ENCODE measurements at places on chromosomes 2 and 18. TPM values are rescaled to one million over a fixed set of nuclear protein-coding genes. Genes with fewer than 3 reads are reported as not detected.

- H3K4me3 ChIP-seq, result no peak overlapping the region
- peaks cover 10% of the 10 kb centered on the region for H3K4me1 ChIP-seq
- H3K36me3 ChIP-seq, result peaks cover 5% of the 10 kb centered on the region
- no peak overlapping the region for H3K27ac ChIP-seq
- H3K27me3 ChIP-seq, result no peaks in the 10 kb centered on the region
These were observed 4.1 kb downstream of the SFTPB start for GRCh38 chr2:85663594-85664565.

- no peaks in the 10 kb centered on the region for H3K4me1 ChIP-seq
- peaks cover 37% of the 10 kb centered on the region for H3K36me3 ChIP-seq
- DNase-seq, result no peak
These were observed 12.0 kb upstream of the IAH1 start for GRCh38 chr2:9462313-9462712.

DNA sequence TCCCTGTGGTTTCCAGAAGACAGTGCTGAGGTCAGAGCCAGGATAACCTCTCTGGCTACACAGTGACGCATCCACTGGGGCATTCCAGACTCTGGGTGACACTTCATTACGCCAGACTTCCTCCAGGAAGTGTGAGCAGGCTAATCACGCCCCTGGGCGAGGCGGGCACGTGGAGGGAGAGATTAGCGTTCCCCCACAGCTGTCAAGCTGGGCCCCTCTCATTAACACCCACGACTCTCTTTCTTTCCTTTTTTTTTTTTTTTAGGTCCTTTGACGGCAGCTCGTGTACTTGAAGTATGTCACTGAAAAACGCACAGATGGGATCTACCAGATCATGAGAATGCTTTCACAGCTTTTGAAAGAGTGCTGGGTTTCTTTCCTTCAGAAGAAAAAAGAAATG lies 274.6 kb downstream of the AFF3 start:
- no peaks in the 10 kb centered on the region for H3K36me3 ChIP-seq
- no peak overlapping the region for H3K4me3 ChIP-seq
- peaks cover 5% of the 10 kb centered on the region for H3K4me1 ChIP-seq
- no peaks in the 10 kb centered on the region for H3K27me3 ChIP-seq
- no peak overlapping the region for H3K27ac ChIP-seq

- DNase-seq, result no peak
- no peak overlapping the region for H3K27ac ChIP-seq
- H3K27me3 ChIP-seq, result no peaks in the 10 kb centered on the region
- H3K4me3 ChIP-seq, result no peak overlapping the region
These were observed 1231.6 kb upstream of the GYPC start for GRCh38 chr2:125424266-125424785.

GRCh38 chr2:50783111-50783510 lies 248.8 kb downstream of the NRXN1 start:
- peak overlapping the region; percentile 48 for H3K27ac ChIP-seq
- H3K36me3 ChIP-seq, result no peaks in the 10 kb centered on the region
- no peaks in the 10 kb centered on the region for H3K4me1 ChIP-seq
- H3K4me3 ChIP-seq, result no peak overlapping the region

Gene GPR45
- total RNA-seq, result not detected

DNA sequence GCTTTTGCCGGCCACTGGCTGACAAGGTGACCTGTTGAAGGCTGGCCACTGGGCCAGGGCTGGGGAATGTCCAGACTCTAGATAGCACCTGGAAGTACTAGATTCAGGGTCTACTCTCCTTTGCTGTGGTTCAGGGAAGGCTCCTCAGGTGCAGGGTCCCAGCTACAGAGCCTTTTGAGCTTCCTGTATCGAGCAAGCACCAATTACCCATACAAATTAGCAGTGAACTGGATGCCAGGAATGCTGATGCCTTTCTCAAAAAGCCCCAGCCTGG lies 213.4 kb downstream of the CYP26B1 start:
- H3K36me3 ChIP-seq, result no peaks in the 10 kb centered on the region
- peaks cover 9% of the 10 kb centered on the region for H3K27me3 ChIP-seq
- no peak overlapping the region for H3K27ac ChIP-seq
- H3K4me1 ChIP-seq, result peaks cover 59% of the 10 kb centered on the region

Gene IL18RAP
- total RNA-seq, result 0.35 TPM

Gene CEP68
- 23.2 TPM for total RNA-seq

- H3K27ac ChIP-seq, result no peak overlapping the region
- no peak overlapping the region for H3K4me3 ChIP-seq
- no peaks in the 10 kb centered on the region for H3K4me1 ChIP-seq
- peak; percentile 41 for DNase-seq
- no peaks in the 10 kb centered on the region for H3K27me3 ChIP-seq
These were observed 27.1 kb downstream of the TSPYL6 start for GRCh38 chr2:54228945-54229344.

DNA sequence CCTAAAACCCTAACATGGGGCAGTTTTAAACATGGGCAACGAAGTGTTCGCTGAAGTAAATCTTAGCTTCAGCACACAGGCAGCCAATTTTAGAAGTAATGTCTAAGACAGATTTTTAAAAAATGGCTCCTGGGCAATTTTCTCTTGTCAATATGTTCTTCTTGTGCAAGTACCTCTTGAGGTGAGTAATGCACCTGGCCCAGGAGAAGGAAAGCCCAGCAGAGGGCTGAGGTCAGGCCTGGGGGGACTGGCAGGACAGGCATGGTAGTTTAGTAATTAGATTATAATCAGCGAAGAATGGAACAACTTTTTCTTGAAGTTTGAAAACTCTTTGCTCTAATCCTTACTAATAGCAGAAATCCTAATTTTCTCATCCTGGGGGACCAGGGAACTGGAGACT lies 77.6 kb downstream of the SPRED2 start:
- no peak overlapping the region for H3K27ac ChIP-seq
- H3K27me3 ChIP-seq, result no peaks in the 10 kb centered on the region
- DNase-seq, result no peak
- H3K36me3 ChIP-seq, result no peaks in the 10 kb centered on the region
- H3K4me3 ChIP-seq, result no peak overlapping the region

GRCh38 chr2:3785220-3785889 lies 82.0 kb downstream of the DCDC2C start:
- H3K27ac ChIP-seq, result no peak overlapping the region
- H3K27me3 ChIP-seq, result peaks cover 2% of the 10 kb centered on the region
- H3K4me1 ChIP-seq, result peaks cover 5% of the 10 kb centered on the region
- no peak for DNase-seq
- H3K4me3 ChIP-seq, result no peak overlapping the region

Gene GCG
- total RNA-seq, result 16.6 TPM

DNA sequence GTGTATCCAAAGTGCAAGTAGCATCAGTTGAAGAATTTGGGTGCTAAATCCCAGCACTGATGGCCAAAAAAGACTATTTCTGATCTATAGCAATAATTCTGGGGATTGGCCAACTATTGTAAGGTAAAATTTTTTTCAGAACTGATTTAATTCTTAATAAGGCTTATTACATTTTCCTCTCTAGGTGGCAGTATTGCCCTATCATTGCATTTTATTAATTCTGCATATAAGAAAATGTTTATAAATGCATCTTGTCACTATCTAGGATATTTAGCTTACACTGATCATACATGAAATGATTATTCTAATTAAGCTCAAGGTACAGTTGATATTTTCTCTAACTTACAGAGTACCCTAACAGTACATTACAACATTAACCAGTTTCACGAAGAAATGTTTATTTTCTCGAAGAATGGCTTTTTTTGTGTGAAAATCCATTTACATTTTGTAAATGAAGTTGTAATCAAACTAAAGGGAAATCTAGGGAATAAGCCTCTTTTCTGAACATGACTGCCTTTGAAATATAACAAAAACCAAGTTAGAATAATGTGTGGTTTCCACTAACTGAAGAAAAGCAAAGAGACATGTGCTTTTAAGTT lies 11.0 kb downstream of the TTN start:
- H3K27me3 ChIP-seq, result no peaks in the 10 kb centered on the region
- H3K4me3 ChIP-seq, result no peak overlapping the region
- no peak overlapping the region for H3K27ac ChIP-seq
- peaks cover 28% of the 10 kb centered on the region for H3K36me3 ChIP-seq
- DNase-seq, result peak; percentile 69

Gene PLEKHH2
- 15.3 TPM for total RNA-seq

DNA sequence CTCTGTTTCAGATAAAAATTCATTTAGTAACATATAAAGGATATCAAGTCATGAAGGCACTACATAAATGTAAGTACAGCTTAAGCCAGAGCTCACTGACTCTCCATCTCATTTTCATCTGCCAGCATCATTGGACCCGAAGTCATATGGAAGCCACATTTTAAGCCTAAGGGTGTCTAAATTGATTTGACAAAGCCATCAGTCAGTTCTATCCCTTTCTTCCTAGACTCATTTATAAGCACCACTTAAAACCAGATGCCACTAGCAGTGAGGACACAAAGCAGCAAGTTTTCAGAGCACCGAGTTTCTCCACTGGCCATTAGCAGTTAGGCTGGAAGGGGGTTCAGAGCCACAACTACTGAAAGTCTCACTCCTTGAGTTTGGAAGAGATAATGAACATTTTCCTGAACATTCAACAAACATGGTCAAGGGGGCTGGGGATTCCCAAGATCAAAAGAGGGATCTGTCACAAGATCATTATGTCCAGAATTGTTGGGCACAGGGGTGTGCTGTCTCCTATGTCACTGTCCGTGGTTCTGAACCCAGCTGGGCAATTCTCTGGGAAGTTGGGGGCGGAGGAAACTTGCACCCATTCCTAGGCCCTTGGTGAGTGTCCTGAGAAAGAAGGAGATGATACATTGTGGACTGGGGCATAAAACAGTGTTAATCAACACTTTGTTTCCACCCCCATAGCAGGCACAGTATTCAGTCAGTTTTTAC lies 158.5 kb upstream of the LMAN1 start:
- DNase-seq, result peak; percentile 49
- H3K27ac ChIP-seq, result no peak overlapping the region
- H3K27me3 ChIP-seq, result no peaks in the 10 kb centered on the region
- H3K4me3 ChIP-seq, result no peak overlapping the region
- H3K36me3 ChIP-seq, result no peaks in the 10 kb centered on the region

- H3K27me3 ChIP-seq, result no peaks in the 10 kb centered on the region
- H3K4me1 ChIP-seq, result no peaks in the 10 kb centered on the region
- no peaks in the 10 kb centered on the region for H3K36me3 ChIP-seq
- no peak overlapping the region for H3K27ac ChIP-seq
- no peak overlapping the region for H3K4me3 ChIP-seq
These were observed 2016.1 kb upstream of the PIK3C3 start for GRCh38 chr18:39938676-39939608.

GRCh38 chr18:21132398-21132918 lies 20.8 kb upstream of the ROCK1 start:
- H3K36me3 ChIP-seq, result no peaks in the 10 kb centered on the region
- no peak overlapping the region for H3K4me3 ChIP-seq
- no peak overlapping the region for H3K27ac ChIP-seq
- no peak for DNase-seq
- H3K27me3 ChIP-seq, result no peaks in the 10 kb centered on the region

GRCh38 chr2:171004363-171004762 lies 75.3 kb downstream of the GORASP2 start:
- H3K4me1 ChIP-seq, result no peaks in the 10 kb centered on the region
- no peak overlapping the region for H3K27ac ChIP-seq
- no peak for DNase-seq
- H3K36me3 ChIP-seq, result peaks cover 19% of the 10 kb centered on the region
- no peaks in the 10 kb centered on the region for H3K27me3 ChIP-seq
- H3K4me3 ChIP-seq, result no peak overlapping the region

- peaks cover 12% of the 10 kb centered on the region for H3K4me1 ChIP-seq
- peak overlapping the region; percentile 87 for H3K27ac ChIP-seq
- H3K27me3 ChIP-seq, result no peaks in the 10 kb centered on the region
- no peaks in the 10 kb centered on the region for H3K36me3 ChIP-seq
- DNase-seq, result peak; percentile 55
These were observed 857 bp downstream of the DYM start for GRCh38 chr18:49459404-49460171.

DNA sequence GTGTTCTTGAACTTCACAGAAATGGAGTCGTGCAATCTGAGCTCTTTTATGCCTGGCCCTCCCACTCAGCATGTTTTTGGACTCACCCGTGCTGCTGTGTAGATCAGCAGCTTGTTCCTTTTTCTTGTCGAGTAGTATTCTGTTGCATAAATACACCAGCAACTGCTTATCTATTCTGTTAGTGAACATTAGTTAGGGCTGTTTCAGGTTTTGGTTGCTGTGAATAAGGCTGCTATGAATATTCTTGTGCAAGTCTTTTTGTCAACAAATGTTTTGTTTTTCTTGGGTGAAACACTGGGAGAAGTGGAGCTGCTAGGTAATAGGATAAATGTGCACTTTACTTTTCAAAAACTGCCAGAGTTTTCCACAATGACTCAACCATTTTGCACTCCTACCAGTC lies 15.3 kb upstream of the CIDEA start:
- H3K36me3 ChIP-seq, result no peaks in the 10 kb centered on the region
- H3K27ac ChIP-seq, result no peak overlapping the region
- no peak for DNase-seq
- H3K4me3 ChIP-seq, result no peak overlapping the region
- H3K27me3 ChIP-seq, result peaks cover 9% of the 10 kb centered on the region

Gene DCDC2C
- total RNA-seq, result 0.18 TPM

GRCh38 chr2:176612036-176612435 lies 342.8 kb downstream of the MTX2 start:
- H3K27me3 ChIP-seq, result no peaks in the 10 kb centered on the region
- no peak overlapping the region for H3K27ac ChIP-seq
- no peaks in the 10 kb centered on the region for H3K36me3 ChIP-seq
- peaks cover 3% of the 10 kb centered on the region for H3K4me1 ChIP-seq

- H3K4me3 ChIP-seq, result no peak overlapping the region
- peaks cover 6% of the 10 kb centered on the region for H3K36me3 ChIP-seq
- no peak for DNase-seq
- H3K4me1 ChIP-seq, result peaks cover 36% of the 10 kb centered on the region
- no peak overlapping the region for H3K27ac ChIP-seq
These were observed 181.5 kb downstream of the KLHL29 start for GRCh38 chr2:23566241-23567142.

Gene GAL3ST2
- 0.09 TPM for total RNA-seq

DNA sequence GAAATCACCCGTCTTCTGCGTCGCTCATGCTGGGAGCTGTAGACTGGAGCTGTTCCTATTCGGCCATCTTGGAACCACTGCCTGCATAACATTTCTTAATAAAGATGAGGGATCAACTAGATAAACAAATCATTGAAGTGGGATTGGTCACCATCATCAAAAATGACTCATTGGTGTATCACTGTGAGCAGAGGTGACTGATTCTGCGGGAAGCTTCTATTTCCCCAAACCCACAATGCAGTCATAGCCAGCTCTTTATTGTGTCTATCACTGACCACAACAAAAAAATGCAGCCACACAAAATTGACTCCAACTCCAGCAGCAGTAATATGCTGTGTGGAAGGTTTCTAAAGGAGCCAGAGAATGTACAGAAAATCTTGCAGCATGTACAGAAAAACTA lies 630.7 kb upstream of the HS6ST1 start:
- H3K27me3 ChIP-seq, result no peaks in the 10 kb centered on the region
- H3K36me3 ChIP-seq, result no peaks in the 10 kb centered on the region
- no peaks in the 10 kb centered on the region for H3K4me1 ChIP-seq
- H3K4me3 ChIP-seq, result no peak overlapping the region
